ENCODE measurements at places on chromosomes 7 and 10.

- DNase-seq = no peak
These were observed at the start of gene KCNH2 for GRCh38 chr7:150978126-150978789. KCNH2 (minus strand) TSS chr7:150978321; CDS start chr7:150977913, 408 bp downstream.

- no peak for DNase-seq
These were observed 1.1 kb downstream of the UFSP1 start for GRCh38 chr7:100888291-100888987.

DNA sequence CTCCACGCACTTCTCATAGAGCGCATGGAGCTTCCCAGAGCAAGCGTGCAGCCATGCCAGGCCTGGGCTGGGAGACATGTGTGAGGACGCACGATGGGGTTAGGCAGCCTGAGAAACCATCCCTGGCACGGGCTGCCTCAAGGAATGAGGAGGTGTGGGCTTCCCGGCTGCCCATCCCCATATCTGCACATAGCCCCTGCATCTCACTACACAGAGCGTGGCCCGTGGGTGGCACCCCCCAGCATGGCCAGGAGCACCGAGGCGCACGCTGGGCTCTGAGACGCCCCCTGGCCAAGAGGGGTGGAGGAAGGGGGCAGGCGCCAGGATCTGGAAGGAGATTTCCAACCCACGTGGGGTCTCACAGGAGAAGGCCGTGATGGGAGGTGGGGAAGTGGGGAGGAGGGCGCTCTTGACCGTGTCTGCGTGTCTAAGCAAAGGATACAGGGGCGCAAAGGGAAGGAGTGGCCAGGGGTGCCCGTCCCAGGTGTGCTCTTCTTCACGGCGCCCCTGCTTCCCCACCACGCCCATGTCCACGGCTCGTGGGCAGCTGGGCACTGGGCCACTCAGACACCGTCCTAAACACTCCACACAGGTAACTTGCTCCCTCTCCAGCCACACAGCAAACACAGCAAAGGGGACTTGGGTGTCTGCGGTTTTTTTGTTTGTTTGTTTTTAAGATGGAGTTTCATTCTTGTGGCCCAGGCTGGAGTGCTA is 340.5 kb downstream of the PTPRN2 start:
- DNase-seq = no peak

DNA sequence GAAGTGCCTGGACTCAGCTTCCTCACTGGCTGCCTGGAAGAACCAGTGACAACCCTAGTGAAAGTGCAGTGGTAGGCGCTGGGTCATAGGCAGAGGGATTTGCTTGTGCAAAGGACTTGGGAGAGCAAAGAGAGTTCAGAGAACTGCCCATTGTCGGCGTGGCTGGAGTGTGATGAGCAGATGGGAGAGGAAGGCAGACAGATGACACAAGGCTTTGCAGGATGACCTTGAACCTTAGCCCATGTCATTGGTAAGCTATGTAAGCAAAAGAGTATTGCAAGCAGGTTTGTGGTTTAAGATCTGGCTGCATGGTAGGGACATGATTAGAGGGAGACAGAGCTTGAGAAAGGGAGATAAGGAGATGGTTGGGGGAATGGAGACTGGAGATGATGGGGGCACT is 35.3 kb upstream of the NOBOX start:
- no peak for DNase-seq

DNA sequence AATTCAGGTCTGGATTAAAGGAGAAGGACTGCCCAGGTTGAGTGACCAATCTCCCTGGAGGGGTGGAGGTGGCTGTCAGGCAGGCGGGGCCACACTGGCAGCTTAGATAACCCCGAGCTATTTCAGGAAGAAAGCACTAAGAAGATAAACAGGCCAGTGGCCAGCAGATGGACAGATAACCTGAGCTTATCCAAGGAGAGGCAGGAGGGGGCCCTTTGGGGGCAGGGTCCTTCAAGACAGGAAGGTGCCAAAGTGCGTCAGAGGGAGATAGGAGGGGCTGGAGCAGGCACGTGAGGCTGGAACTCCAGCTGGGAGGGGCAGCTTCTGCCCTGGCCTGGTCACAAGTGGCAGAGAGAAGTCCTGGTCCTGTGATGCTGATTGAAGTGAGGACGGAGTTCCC is 29.8 kb upstream of the PODXL start:
- no peak for DNase-seq

- DNase-seq = no peak
These were observed 38.5 kb downstream of the CABCOCO1 start for GRCh38 chr10:61701055-61701705.

- no peak for DNase-seq
These were observed 135.3 kb downstream of the ARHGAP22 start for GRCh38 chr10:48469516-48470020.

DNA sequence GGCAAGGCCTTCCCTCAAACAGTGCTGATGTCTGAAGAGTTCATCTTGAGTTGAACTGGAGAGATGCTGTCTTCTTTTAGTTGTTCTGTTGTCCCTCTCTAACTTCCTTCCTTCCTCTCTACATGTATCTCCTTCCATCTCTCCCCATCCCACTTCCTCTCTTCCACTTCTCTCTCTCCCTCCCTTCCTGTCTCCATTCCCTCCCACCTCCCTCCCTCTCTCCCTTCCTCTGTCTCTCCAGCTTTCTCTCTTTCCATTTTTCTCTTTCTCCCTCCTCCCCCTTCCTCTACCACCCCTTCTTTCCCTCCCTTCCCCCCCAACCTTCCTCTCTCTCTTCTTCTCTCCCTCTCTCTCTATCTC is 40.7 kb upstream of the TNS3 start:
- DNase-seq = no peak

DNA sequence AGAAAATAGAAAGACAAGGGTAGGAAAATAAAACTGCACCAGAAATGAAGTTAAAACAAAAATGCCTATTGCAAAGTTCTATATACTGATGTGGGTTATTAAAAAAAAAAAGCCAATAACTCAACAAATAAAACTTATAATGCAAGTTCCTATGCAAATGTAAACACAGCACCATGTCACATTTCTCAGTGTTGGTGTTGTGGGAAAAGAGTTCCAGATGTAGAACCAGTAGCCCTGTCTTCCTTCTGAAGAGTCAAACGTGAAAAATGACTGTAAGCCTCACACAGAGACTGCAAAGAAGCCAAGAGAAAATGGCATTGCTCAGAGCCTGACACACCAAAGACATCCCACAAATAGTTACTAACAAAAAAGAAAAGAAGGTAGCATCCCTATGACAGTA is 10.1 kb downstream of the PON2 start:
- DNase-seq = no peak

DNA sequence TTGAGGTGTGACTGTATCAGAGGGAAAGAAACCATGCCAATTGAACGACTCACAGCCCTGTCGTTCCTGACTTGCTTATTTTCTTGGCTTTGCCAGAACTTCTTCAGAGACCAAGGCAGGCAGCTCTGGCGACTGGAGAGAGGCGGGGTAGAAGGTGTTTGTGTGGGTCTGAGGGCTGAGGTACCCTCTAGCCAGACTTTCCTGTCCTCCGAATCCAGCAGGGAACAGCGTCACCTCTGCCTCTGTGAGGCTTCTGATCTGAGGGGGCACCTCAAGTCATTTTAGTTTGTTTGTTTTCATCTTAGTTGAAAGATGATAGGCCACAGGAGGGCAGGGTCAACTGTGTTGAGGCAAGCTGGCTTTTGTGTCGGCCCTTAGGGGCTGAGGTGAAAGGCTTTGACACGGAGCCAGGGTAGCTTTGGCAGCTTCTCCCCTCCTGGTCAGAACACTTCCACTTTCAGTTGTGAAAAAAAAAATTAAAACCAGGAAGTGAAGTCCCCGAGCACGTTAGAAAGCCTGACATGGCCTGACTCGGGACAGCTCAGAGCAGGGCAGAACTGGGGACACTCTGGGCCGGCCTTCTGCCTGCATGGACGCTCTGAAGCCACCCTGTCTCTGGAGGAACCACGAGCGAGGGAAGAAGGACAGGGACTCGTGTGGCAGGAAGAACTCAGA is 1.9 kb downstream of the ACSL5 start:
- peak; percentile 40 for DNase-seq

- no peak for DNase-seq
These were observed 47.9 kb downstream of the WAC start for GRCh38 chr10:28580825-28581224.

- no peak for DNase-seq
These were observed 186.4 kb downstream of the LRRC4 start for GRCh38 chr7:127844707-127845331.

DNA sequence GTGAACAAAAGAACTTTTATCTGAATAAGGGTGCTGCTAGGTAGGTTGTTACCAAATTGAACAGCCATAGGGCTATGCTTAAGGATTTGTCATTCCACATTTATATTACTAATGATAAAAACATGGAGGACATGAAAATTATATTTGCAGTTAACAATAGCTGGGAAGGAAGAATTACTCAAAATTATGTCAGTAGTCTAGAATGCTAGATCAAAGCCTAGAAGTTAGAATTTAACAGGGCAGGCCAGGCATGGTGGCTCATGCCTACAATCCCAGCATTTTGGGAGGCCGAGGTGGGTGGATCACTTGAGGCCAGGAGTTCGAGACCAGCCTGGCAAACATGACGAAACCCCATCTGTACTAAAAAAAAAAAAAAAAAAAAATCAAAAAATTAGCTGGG is 9.4 kb downstream of the STK17A start:
- DNase-seq = no peak

DNA sequence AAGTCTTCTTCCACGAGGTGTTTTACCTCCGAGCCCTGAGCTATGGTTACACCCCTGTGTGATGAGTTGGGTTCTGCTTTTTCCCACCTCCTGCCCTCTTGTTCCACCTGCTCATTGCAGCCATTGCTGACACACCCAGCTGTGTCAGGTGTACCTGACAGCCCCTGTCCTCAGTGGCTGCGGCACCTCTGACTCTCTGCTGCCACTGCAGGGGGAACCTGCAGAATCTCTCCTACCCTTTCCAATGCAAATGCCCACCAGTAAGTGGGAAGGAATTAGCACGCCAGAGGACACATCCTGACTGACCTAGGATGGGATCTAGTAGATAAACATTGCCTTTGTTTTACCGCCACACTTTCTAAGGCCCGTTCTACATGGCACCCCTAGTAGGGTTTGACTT is 600.9 kb upstream of the MKI67 start:
- DNase-seq = no peak

Data from activated effector memory CD4-positive, alpha-beta T cell treated with Interleukin-2 at 50 U/mL for 16 hours (primary cell).